ENCODE measurements at places on chromosomes 5 and 9. TPM values are rescaled to one million over a fixed set of nuclear protein-coding genes. Genes with fewer than 3 reads are reported as not detected.

DNA sequence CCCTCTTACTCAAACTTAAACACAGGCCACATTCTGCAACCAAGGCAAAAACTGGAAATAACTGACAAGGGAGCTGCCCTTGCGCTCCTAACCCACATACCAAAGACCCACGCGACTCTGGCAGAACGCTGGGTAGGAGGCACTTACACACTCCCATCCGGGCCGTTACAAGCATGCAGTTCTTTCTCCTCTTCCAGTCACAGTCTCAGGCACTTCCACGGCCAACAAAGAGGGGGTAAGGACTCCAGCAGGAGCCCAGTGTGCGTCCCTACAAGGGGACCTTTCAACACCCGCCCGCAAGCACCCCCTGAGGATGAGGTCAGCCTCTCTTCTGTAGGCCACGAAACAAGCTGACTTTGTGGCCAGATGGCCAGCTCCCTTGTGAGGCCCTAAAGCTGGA, 57.4 kb downstream of the SERINC5 start:
- peak; percentile 53 for DNase-seq

DNA sequence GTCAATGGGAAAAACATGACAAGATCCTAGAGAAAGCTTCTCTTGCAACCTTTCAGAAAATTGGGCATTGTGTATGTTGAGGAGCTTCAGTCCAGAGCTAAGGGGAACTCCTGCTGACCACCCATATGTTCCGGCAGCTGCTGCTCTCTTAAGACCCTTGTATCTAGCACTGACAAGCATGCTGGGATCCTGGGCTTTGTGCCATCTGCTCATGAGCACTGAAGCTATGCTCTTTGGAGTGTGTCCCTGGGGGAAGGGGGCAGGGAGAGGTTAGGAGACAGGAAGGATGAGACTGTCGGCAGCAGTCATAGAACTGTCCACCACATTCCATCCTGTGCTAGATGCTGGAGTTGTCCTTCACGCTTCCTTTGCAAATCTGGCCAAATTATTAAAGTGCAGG, 109.3 kb downstream of the JAKMIP2 start:
- no peak for DNase-seq

- DNase-seq, result no peak
Observed at GRCh38 chr9:114282507-114282906, 40.4 kb upstream of the ORM1 start.

The SPINK7 gene
- not detected for total RNA-seq

- DNase-seq, result no peak
Observed at GRCh38 chr9:38134611-38135237, 65.7 kb upstream of the SHB start.

DNA sequence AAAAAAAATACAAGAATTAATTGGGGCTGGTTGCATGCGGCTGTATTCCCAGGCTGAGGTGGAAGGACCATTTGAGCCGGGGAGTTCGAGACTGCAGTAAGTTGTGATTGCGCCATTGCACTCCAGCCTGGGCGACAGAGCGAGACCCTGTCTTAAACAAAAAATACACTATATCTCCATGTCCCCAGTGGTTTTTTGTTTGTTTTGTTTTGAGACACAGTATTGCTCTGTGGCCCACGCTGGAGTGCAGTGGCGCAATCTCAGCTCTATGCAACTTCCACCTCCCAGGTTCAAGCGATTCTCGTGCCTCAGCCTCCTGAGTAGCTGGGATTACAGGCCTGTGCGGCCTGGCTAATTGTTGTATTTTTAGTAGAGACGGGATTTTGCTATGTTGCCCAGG, 1.2 kb downstream of the COQ4 start:
- DNase-seq, result no peak

- peak; percentile 43 for DNase-seq
Observed at GRCh38 chr5:57172466-57173318, 1.2 kb upstream of the GPBP1 start.

The PCDHB16 gene
- total RNA-seq, result 0.51 TPM

DNA sequence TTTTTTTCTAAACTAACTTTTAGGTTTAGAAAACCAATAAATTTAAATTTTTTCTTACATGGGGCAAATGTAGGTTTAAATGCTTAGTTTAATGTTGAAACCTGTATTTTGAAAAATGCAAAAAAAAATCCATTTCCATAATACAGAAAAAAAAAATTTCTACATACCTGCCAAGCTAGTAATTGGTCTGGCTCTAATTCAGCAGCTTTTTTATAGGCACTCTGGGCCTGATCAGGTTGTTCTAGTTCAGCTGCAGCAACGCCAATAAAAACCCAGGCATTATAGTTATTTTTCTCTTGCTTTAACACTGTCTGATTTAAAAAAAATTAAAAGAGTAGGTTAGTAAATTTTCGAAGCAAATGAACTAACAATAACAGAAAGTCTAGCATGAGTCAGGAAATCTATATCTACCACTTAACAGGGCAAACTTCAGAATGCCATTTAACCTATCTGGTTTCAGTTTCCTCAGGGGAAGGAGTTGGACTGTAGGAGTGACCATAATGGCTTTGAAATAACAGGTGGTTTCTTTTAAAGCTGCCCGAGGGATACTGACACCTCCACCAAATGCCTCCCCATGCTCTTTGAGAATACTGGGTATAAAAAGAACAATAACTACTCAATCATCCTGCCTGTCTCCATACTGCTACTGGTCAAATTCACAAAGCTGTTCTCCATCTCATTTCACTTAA, 11.6 kb downstream of the SKIC3 start:
- DNase-seq, result peak; percentile 33

The TMEM174 gene
- not detected for total RNA-seq

The OTP gene
- not detected for total RNA-seq

DNA sequence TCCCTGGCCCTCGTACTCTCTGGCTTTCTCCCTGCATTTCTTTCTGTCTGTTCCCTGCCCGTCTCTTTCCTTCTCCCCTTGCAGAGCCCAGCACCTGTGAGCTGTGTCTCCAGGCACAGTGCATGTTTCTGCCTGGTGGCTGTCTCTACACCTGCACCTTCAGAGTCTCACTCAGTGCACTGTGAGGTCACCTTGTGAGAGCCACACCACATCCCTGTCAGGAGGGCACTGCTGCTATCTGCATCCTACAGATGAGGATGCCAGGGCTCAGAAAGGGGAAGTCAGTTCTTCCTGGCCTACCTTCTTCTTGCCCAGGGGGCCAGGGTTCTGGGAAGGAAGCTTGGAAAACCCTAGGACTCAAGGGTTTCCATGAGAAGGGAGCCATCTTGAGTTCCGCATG, 69.7 kb upstream of the NEURL1B start:
- no peak for DNase-seq

- DNase-seq, result no peak
Observed at GRCh38 chr5:24497145-24497544, 147.6 kb downstream of the CDH10 start.

The PTGS1 gene
- 13.4 TPM for total RNA-seq

- DNase-seq, result no peak
Observed at GRCh38 chr9:116032683-116033440, 120.7 kb upstream of the PAPPA start.

DNA sequence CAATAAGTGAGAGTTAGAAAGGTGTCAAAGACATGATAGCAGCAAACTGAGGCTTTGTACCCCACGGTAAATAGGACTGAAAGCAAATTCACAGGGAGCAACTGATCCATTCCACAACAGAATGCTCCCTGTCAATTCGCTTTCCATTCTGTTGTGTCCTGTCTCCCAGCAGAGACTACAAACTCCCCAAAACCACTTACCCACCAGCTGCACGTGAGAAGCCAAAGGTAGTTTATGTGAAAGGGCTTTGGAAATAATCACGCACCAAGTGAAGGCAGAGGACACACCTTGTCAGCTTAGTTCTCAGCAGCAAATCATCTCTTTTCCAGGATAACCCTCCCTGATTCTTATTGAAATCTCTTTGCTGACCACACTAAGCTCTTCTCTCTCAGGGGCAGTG, 46.6 kb upstream of the IL17B start:
- no peak for DNase-seq

- DNase-seq, result peak; percentile 79
Observed at GRCh38 chr9:83281306-83282255, 218.6 kb upstream of the RASEF start.

- peak; percentile 33 for DNase-seq
Observed at GRCh38 chr5:141839015-141839513, 39.1 kb downstream of the PCDH1 start.

GRCh38 chr5:100161868-100162267, 373.3 kb upstream of the FAM174A start:
- DNase-seq, result no peak

DNA sequence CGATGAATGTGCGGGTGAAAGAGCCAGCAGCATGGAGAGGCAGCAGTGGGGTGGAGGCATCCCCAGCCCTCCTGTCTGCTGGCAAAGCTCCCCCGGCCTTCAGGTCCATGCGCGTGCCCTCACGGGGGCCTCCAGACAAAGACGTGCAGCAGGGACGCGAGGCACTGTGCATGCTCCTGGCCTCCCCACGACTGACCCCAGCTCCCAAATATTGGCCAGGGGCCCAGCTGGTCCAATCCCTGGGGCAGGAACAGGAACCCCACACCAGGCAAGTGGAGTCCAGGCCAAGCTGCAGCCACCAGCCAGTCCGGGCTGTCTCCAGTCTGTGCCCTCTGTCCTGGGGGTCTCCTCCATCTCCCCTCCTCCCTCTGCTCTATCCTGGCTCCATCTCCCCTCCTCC, 33.5 kb upstream of the LRRC14B start:
- DNase-seq, result no peak

The DDX4 gene
- not detected for total RNA-seq

The ITK gene
- not detected for total RNA-seq

The MYORG gene
- total RNA-seq, result 0.83 TPM

GRCh38 chr9:97577051-97577450, 56.1 kb downstream of the TSTD2 start:
- no peak for DNase-seq

DNA sequence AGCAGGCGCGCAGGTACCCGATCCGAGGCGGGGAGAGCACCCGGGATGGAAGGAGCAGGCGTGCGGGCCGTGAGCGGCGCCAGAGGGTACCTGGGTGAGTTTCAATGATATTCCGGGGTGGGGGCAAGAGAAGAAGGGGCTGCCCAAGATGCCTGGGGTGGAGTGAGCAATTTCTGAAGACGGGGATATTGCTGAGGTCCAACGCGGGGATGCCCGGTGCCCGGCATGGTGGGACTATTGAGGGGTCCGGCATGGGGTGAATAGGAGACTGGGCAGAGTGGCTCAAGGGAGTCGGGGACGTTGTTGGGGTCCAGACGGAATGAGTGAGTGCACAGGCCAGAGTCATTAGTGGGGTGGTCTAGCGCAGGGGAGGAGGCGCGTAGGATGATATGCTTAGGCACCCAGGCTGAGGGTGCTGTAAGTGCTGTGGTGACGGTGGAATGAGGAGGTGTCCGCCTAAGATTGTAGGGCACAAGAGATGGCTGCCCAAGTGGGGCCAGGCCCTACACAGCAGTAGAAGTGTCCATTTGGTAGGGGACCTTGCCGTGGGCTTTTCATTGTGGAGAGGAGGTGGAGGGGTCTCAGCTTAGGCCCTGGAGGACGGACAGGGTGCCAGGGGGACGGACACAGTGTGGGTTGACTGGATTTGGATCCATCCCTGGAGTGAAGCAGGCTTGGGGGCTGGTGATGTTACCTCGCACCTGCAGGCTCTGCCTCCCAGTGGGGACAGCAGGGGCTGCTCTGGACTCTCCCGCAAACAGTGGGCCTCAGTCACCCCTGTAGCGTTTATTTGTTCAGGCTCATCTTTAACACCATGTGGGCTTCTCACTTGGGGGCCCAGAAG, 719 bp downstream of the MIGA2 start:
- no peak for DNase-seq

The IFNK gene
- total RNA-seq, result not detected

DNA sequence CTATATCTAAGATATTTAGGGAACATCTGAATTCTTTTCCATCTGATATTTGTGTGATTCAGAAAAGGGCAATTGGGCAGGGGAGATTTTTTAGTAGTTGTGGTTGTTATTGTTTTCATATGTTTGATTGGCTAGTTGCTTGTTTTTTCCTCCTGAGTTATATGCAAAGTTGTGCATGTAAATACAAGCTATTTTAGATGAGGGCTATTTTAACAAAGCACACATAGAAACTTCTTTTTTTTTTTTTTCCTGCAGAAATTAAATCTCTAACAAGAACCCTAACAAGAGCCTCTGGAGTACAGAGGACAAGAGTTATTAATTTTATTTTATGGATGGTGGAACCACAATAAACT, 559.1 kb downstream of the CETN3 start:
- DNase-seq, result no peak

The RASGEF1C gene
- total RNA-seq, result under 0.01 TPM

The PCDHB15 gene
- 1.8 TPM for total RNA-seq

- no peak for DNase-seq
Observed at GRCh38 chr9:126606483-126606870, 7.3 kb upstream of the LMX1B start.

The EQTN gene
- total RNA-seq, result not detected

DNA sequence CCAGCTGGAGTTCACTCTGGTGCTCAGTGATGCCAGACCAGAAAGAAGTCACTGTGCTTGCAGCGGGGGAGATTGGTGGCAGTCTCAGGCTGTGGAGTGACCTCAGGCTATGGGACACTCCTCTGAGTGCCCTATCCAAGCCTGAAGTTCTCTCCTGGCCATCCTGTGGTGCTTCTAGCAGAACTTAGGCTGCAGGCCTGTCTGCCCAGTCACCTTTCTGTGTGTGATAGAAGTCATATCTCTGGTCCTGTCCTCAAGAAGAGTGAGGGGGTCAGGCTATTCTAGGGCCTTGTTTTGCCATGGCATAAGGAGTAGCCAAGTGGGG, 9.3 kb downstream of the PDLIM4 start:
- DNase-seq, result no peak

The GALNT12 gene
- total RNA-seq, result 18.2 TPM

- no peak for DNase-seq
Observed at GRCh38 chr5:142107036-142107735, 1.4 kb upstream of the NDFIP1 start.

- DNase-seq, result no peak
Observed at GRCh38 chr5:31382051-31382878, 149.6 kb downstream of the DROSHA start.

DNA sequence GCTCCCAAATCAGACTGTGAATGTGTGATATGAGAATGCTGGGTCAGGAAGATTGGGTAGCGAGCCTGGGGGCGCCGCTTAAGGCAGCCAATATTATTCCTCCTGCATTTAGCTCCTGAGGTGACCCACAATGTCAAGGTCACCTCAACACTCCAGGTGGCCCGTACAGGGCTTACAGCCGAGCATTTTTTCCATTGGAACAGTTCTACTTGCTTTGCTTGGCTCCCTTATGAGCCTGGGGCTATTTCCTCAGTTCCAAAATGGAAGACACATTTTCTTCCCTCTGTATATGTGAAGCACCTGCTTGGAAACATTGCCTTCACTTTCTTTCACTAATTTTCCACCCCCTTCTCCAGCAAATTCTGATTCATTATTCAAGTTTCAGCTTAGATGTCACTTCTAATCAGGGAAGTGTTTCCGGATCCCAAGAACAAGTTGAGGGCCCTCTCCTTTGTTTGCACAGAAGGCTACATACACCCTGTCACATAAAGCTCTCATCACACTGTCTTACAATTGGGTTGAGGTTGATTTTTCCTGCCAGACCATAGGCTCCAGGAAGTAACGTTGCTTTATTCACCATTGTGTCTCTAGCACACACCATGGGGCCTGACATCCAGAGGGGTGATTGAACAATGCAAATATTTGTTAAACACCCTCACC, 330.2 kb downstream of the PIK3R1 start:
- DNase-seq, result no peak

The MSH3 gene
- total RNA-seq, result 12.1 TPM
